Activated T-helper 1 cell treated with anti-CD3 and anti-CD28 coated beads, Interleukin-2, amount 50 U/mL, for 16 hours (primary cell): ENCODE measurements at places on chromosomes 7 and 10.

DNA sequence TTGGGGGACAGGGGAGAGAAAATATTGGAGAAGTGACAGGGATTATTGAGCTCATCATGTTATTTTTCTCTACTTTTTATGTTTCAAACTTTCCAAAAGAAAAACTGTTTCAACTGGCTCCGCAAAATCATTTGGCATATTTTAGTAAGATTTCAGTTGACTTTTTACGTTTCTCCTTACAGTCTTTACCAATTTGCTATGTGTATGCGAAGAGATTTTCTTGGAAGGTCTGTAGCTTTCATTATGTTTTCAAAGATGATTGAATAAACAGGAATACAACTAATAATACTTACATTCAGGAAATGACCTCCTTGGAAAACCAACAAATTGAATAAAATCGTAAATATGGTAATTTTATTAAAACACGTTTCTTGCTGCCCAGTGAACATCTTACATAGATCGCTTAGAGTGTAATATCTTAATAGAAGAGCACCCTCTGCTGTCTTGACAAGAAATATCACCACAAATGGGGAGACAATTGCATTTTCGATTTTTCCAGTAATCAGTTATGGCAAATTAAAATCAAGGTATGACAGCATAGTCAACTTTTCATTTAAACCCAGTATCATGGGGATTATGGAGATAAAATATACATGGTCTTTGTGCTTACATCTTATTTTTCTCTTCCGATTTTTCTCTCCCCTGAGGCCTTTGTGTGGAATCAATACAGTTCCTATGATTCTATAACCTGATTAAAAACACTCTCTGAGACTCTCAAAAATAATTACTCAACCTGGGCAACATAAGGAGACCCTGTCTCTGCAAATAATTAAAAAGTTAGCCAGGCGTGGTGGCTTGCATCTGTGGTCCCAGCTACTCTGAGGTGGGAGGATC, 43.1 kb downstream of the MBL2 start:
- DNase-seq = no peak

GRCh38 chr7:95011146-95011928, 103.9 kb downstream of the PPP1R9A start:
- no peak for DNase-seq

- DNase-seq = no peak
Observed at GRCh38 chr10:101414034-101414433, 60.1 kb downstream of the BTRC start.

GRCh38 chr7:69880840-69881239, 282.6 kb downstream of the AUTS2 start:
- DNase-seq = no peak

- DNase-seq = no peak
Observed at GRCh38 chr10:98088186-98088971, 46.1 kb upstream of the R3HCC1L start.

DNA sequence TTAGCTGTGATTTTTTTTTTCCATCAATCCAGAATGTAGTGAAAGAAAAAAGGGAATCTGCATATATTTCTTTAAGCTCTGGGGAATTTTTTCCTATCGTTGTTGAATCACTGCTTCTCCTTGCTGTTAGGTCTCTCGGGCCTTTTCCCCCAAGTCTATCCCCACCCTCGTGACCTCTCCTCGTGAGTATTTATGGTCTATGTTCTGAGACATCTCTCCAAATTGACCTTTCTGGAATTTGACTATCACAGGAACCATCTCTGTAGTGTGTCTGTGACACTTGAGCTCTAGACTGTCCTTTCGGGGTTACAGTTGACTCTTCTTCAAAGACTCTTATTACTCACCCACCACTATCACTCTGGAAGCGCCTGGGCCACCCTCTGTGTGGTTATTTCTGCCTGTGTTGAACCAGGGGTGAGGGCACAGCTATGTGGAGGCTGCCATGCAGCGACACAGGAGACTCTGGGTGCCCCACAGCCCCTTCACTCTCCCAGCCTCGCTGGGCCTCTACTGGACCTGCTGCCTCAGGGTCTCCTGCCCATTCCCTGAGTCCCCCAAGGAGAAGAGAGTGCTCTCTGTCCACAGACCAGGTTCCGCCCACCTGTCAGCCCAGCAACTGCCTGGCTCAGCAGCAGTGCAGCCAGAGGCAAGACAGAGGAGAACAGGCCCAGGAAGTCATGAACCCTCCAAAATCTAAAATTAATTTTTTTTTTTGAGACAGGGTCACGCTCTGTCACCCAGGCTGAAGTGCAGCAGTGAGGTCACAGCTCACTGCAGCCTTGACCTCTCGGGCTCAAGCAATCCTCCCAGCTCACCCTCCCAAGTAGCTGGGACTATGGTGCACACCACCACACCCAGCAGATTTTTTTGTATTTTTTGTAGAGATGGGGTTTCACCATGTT, 45.7 kb upstream of the PTPRN2 start:
- DNase-seq = no peak

- DNase-seq = no peak
Observed at GRCh38 chr7:23672033-23672432, 8.0 kb upstream of the FAM221A start.

GRCh38 chr7:158432369-158433341, 155.0 kb downstream of the PTPRN2 start:
- DNase-seq = no peak

- DNase-seq = no peak
Observed at GRCh38 chr10:131997366-131998049, 15.8 kb upstream of the BNIP3 start.

- no peak for DNase-seq
Observed at GRCh38 chr7:55545496-55545895, 26.8 kb downstream of the VOPP1 start.

DNA sequence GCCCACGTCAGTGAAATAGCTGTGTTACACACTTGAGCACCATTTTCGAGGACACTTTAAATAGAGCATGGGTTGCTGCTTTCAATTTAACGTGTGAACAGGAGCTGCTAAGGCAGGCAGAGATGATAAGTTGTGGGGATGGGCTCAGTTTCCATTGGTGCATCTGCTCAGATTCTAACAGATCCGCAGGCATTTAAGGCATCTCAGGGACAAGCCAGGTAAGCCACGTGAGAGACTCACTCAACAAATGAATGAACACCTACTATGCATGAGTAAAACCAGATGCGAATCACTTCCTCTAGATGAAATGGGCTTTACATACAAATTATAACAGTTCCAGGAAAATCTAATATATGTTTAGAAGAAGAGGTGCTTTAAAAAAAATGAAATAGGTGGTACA, 34.6 kb downstream of the PLXNA4 start:
- DNase-seq = no peak

- DNase-seq = no peak
Observed at GRCh38 chr10:111077479-111077784, 603 bp downstream of the ADRA2A start.

- no peak for DNase-seq
Observed at GRCh38 chr10:129163531-129163930, 303.5 kb upstream of the MGMT start.

GRCh38 chr7:129858490-129858889, 94.3 kb downstream of the UBE2H start:
- DNase-seq = no peak

DNA sequence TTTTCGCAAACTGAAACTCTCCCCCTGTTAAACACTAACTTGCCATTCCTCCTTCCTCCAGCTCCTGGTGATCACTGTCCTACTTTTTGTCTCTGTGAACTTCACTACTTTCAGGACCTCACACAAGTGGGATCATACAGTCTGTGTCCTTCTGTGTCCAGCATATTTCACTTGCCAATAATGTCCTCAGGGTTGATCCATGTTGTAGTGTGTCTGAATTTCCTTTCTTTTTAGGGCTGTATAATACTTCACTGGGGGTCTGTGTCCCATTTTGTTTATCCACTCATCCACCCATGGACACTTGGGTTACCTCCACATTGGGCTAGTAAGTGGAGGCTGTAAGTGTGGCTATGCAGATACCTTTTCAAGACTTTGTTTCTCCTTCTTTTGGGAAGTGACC, 42.7 kb upstream of the GJD4 start:
- no peak for DNase-seq

- DNase-seq = no peak
Observed at GRCh38 chr10:131230641-131231322, 80.7 kb downstream of the TCERG1L start.

DNA sequence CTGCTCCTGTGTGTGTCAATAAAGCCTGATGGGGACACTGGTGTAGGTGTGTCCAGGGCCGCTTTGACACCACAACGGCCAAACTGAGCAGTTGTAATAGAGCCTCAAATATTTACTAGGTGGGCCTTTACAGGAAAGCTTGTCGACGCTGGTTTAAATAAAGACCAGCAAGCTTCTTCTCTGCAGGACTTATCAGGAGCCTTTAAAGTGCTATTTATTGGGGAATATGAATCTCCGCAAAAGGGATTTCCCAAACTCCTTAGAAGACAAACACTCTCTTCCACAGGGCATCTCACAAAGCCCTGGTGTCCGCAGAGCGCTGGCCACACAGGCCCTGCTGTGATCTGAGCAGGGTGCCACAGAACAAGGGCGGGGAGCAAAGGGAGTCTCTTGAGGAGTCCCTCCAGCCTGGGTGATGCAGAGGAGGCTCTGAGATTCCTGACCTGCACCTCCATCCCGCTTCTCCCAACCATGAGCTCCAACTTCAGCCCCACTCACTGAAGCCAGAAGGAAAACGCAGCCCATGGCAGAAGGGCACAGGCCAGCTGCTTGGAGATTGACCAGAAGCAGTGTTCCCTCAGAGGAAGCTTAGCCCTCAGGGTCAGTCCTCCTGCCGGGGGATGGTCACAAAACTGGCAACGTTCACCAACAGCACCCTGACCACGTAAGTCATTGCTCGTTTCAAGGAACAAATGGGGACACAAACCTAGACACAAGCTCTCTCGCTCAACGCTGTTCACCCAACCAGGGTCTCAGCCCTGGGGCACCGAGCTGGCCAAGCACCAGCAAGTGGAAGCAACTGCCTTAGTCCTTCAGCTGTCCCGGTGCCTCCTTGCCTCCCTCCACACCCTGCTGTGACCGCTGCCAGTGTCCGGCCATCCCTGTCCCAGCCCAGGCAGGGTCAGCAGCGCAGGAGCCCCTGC, 129.5 kb downstream of the OAT start:
- DNase-seq = no peak

GRCh38 chr7:12518920-12519681, 51.4 kb upstream of the SCIN start:
- no peak for DNase-seq

GRCh38 chr10:132410056-132410778, 13.2 kb downstream of the PWWP2B start:
- no peak for DNase-seq

GRCh38 chr10:21265622-21266021, 259.9 kb downstream of the SKIDA1 start:
- DNase-seq = no peak

DNA sequence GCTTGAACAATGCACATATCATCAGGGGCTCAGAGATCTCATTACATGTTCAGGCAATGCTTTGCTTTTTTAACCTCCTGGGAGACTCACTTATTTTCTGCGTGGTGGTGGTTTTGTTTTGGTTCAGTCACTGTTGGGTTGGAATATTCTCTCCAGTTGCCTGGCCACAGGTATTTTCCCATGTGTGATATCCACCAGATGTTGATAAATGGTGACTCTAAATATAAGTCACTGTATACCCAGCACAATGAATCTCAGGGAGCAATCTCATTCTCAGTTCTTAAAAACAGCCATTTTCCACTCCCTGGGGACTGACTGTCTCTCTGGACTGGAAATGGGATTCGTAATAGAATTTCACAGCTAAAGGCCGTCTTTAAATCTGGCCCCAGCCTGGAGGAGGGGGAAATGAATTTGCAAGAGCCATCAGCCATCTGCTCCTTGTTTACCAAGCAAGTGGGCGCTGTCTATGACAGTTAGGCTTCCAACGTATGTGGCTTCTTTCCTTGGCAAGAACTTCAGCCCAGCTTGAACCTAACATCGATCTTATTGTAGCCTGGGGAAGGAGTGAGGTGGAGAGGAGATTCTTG, 1106.2 kb downstream of the NRG3 start:
- DNase-seq = no peak

GRCh38 chr10:59622320-59623132, 87.1 kb downstream of the SLC16A9 start:
- no peak for DNase-seq

- no peak for DNase-seq
Observed at GRCh38 chr7:124718032-124718766, 47.4 kb downstream of the GPR37 start.

DNA sequence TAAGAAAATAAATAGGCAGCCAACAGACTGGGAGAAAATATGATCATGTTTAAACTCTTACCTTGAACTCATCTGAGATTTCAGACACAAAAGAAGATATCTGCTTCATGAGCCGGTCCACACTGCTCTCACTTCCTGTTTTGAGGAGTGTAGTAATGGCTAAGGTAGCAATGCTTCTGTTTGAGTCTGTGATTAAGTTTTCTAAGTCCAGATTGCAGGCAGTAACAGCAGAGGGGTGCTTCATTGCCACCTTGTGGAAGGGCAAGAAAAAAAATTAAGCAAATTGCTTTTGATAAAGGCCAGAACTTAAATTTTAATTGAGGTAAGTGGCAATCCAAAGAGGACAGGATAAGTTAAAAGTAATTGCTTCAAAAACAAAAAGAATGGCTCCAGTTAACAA, 69.1 kb downstream of the MEST start:
- no peak for DNase-seq

- DNase-seq = no peak
Observed at GRCh38 chr10:123717336-123717735, 51.2 kb downstream of the GPR26 start.

- DNase-seq = no peak
Observed at GRCh38 chr10:71887743-71888142, 36.7 kb upstream of the PSAP start.

DNA sequence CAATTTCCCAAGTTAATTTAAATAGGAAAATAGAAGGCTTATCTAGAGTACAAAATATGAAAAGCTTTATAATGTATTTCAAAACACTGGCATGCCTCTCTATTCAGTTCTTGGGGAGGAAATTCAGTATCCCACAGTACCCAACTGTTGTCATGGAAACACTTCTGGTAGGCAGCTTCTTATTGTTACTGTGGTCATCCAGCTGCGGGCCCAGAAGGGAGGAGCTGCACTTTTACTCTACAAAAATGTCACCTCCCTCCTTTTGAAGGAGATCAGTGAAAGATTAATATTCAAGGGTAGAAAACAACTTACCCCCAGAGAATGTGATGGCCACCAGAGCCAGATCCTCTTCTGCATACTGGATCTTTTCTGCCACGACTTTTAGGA, 202.8 kb downstream of the RAPGEF5 start:
- DNase-seq = no peak

DNA sequence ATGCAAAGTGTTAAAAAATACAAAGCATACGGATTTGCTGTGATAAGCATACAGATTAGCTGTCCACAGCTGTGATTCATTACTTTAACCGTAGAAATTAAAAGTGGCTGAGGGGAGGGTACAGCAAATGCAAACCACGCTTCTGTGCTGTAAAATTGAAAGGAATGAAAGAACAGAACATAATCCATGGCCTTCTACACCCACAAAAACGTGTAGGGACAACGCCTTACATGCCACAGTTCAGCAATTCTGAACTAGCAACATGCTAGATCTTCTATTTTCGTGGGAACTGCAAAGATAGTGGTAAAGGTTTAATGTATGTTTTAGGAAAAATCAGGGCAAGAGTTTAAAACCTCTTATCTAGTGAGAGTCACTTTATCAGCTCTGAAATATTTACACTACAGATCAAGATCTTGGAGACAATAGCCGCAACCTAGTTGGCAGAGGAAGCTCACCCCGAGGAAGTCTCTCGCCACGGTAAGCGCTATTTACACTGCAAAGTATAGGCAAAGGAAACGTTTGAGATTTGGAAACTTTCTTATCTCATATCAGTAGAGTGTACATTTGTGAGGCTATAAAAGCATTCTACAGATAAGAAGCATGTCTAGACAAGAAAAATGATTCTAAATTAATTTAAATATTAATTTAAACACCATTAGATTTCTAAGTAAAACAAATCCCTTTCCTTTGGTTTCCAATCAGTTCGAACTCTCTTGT, 193.6 kb downstream of the MLLT10 start:
- no peak for DNase-seq
